Pancreas (tissue), 10 donors: ENCODE measurements at places on chromosomes 6 and 20. TPM values are rescaled to one million over a fixed set of nuclear protein-coding genes. Genes with fewer than 3 reads are reported as not detected.

Gene EYA4
- 0.08 TPM for total RNA-seq

Gene LRFN2
- 0.67 TPM for total RNA-seq

Gene CST5
- 0.37 TPM for total RNA-seq

Gene ASCC3
- total RNA-seq, result 15.7 TPM

DNA sequence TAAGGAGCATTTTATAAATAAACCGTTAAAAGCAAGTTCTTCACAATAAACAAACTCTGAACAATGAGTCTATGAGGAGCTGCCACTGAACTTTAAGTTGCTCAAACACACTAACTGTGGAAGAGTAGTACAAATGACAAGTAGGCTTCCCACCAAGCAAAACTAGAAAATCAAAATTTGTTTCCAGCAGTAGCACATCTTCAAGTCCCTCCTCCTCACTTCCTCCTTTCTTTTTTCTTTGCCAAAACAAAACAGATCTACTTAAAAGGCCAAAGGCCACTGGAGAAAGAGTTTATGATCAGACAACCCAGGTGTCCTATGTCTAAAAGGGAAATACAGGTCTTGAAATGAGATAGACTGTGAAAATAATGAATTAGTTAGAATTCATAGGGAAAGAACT is 17.1 kb upstream of the FAM135A start:
- no peak for DNase-seq

DNA sequence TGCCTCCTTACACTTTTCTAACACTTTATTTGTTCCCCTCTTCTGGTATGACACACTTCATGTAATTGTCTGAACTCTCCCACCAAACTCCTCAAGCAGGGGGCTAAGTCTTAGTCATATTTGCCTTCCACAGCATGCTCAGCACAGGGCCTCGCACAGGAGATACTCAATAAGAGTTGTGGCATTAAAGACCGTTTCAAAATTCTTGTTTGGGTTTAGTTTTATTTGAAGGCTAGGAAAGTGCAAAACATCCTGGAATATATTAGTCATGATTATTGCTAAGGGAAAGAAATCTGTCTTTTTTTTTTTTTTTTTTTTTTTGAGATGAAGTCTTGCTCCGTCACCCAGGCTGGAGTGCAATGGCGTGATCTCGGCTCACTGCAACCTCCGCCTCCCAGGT is 137.6 kb upstream of the ECI2 start:
- no peak for DNase-seq

DNA sequence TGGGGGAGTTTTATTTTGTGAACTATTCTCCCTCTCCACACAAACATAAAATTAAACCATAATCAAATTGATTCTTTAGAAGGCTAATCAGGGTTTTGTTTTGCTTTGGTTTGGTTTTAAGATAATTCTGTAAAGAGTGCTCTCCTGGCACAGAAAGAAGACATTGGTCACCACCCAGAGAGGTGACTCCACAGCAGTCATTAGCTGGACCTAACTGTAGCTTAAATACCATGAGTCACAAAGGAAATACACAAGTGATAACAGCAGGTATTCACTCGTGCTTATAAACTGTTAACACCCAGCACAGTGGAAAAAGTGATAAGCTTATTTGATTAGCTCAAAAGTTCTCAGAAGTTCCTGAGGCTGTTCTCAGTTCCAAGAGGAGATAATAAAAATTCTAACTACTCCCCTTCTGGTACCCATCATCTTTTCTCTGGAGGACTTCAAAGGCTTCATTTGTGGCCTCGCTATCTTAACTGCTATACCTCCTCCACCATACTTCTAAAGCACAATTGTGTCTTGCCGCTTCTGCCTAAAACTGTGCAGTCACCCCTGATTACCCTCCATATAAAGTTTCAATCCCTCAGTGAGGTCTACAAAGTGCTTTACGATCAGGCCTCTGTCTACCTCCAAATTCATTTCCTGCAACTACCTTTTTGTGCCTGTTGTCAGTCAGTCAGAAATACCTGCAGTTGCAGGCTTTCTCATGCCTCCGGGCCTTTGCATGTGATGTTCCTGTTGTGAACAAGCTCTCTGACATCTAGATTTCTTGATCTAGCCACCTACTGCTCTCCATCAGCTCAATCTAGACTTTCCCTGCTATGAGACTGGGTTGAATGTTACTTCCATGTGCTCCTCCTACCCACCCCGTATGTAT is 201.1 kb downstream of the SAMD5 start:
- no peak for DNase-seq

DNA sequence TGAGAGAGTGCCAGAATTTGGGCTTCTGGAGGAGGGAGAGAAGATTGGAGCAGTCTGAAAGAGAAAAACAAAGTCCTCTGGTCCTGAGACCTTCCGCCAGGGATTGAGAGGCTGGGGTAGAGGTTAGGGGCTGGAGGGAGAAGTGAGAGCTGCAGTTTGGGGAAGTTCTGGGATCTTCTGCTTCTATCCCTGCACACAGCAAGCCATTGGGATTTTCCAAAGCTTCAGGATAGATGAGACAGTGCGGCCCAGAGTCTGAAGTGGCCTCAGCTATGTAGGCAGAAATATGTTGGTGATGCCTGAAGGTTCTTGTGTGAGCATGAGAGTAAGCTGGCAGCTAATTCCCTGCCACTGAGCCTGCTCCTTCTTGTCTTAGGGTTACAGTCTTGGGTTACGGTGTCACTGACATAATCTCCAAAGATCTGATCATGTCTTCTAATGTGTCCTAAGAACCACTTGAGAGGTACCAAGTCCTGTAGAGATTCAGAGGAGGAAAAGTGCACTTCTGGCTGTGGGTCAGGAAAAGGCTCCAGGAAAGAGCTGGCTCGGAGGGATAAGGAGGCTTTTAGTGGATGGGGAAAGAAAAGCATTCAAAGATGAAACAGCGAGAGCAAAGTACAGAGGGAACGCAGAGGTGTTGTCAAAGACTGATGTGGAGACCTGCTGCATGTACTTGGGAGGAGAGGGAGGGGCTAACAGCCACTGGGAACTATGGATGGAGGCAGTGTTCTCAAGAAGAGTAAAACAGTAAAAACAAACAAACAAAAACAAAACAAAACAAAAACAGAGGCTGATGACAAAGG is 131.1 kb upstream of the MYLIP start:
- no peak for DNase-seq

DNA sequence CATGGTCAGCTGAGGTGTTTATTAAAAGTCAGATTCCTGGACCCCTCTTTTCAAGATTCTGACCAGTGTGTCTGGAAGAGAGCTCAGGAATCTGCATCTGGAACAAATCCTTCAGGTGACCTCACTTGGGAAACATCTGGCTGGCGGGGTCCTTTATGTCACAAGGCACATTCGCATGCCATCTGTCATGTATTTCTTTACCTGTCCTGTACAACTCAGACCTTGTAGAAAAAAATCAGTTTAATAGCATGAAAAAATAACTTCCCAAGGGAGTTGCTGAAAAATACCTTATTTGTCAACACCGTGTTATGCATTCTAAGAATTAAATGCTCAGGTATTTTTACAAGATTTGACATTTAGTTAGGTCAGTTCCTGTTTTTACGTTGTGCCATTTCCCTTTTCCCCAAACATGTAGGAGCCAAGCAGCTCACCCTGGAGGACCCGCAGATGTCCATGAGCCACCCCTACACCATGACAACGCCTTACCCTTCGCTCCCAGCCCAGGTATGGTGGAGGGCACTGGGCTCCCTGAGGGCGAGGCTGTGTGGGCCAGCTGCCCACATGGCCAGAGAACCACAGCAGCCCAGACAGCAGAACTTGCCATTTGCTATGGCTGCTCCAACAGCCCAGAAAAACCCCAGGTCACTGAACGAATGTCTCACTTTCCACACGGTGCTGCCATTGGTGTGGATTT is 4.0 kb downstream of the IRF4 start:
- no peak for DNase-seq

DNA sequence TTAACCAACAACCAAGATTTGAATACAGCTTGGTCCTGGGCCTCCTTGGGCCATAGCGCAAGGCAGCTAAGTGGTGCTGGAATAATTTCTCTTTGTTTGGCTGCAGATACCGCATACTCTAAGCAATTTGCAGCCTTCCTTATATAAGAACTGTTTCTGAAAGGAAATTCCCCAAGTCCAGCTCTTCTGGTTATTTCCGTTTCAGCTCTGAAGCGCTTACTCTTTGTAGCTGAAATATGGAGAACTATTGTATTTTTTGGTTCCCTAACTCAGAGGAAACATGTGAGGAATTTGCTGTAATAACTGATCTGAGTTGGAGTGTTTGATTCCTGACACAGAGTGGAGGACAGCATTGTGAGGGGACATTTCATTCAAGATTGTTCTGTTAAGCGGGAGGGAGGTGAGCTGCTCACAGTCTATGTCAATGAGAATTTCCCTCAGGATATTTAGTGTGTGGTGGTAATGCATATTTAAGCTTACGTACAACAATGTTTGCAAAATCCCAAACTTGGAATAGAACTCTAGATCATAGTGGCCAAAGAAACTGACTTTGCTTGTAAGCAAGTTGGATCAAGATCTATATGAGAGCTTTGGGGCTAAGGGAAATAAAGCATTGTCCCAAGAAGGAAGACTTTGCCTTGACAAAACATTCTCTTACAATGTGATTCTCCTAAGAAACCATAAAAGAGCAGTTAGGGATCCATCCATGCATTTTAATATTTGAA is 576.6 kb upstream of the FLRT3 start:
- DNase-seq, result no peak

DNA sequence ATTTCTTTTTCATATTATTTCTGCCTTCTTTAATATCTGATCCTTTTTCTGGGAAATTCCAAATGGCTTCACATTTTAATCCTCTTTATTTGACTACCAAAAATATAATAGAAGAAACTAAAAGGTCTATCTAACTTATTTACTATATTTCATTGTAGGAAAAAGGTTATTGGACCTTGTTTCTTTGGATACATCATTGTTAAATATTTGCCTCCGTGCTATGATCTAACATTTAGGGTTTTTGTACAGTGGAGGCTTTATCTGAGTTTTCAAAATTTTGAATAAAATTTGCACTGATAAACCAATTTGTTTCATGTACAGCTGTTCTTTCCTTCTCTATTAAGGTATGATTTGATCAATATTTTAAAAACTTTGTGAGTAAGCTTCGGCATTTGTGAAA is 109.5 kb downstream of the MEI4 start:
- DNase-seq, result no peak

DNA sequence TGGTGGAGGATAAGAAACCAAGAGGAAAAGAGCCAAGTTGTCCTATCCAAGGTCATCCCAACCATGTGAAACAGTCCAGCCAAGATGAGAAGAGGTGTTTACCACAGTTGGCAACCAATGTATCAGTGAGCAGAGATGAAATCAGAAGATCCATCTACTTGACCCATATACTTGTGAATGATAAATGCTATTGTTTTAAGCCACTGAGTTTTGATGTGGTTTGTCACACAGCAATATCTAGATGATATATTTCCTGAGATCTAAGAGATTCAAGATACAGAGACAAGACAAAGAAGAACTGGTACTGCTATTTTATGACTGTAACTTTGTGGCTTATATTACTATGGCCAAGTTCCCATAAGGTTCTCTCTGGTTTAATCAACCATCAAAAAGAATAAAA is 721.2 kb downstream of the MAFB start:
- DNase-seq, result no peak

DNA sequence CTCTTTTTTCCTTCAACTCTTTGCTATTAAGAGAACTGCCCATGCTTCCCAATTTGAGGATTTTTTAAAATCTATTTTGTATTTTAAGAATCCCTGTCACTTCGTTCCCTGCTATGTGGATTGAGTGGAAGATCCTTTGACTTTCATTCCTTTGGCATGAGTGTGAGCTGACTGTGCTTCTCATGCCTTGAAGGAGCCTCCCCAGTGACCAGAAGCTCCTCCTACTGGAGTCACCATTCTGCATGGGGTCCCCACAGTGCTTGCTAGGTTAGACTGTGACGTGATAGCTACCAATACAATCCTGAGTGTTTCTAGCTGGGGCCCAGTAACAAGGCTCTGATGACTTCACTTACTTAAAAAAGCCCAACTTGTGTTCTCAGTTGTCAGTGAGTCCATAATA is 104.4 kb upstream of the LAMP5 start:
- no peak for DNase-seq

DNA sequence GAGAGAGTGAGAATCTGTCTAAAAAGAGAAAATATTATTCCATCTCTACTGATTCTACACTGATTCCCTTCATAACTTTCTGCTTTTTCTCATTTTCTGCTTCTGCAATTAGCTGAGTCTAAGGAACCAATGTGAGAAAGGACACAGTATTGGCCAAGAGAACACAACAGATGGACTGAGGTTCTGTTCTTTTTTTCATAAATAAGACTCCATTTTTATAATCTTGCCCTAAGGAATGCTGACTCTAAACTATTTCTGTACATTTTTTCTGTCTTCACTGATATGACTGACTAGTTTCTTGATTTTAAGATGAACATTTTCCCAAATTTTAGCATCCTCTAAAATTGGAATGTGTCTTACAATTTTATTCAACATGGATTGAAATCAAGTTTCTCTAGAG is 87.0 kb upstream of the IYD start:
- no peak for DNase-seq

DNA sequence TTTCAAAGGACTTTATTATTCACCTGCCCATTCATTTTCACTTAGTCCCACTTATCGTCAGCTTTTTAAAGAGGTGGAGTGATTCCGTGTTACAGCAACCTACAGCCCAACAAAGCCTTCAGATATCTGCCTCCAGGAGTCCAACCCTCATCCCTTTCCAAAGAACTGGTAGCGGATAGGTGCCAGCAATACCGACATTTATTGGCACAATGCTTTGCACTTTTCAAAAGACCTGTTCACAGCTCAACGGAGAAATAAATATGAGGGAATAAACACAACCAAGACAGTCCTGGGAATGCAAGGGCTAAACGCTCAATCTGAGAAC is 819 bp upstream of the MTRF1L start:
- no peak for DNase-seq

GRCh38 chr6:90160013-90160412 is 136.6 kb downstream of the BACH2 start:
- DNase-seq, result no peak

DNA sequence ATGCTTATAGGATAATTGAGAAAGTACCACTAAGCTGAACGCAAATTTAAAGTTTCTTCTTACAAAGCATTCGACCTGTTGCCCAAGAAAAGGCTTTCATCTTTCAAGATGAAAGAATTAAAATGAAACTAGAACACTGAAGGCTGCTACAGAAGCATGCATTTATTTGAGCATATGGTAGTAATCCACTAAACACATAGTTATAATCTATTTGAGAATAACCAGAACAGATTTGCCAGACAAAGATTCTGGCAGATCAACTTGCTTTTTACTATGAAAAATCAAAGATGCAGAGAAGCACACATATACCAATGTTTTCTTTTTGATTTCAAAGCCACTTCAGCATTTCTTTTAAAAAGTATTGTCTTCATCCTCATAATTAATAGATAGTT is 412.2 kb downstream of the UTRN start:
- DNase-seq, result no peak

- DNase-seq, result no peak
Measured at GRCh38 chr20:38602185-38602581, 574 bp downstream of the ARHGAP40 start.
